Kidney (tissue), 22 donors: ENCODE measurements at places on chromosomes 2 and 18. TPM values are rescaled to one million over a fixed set of nuclear protein-coding genes. Genes with fewer than 3 reads are reported as not detected.

- peak; percentile 66 for DNase-seq
These were observed 6.7 kb downstream of the ORC4 start for GRCh38 chr2:148013876-148014275.

GRCh38 chr2:31231571-31232302 lies 2.2 kb upstream of the EHD3 start:
- DNase-seq: no peak

DNA sequence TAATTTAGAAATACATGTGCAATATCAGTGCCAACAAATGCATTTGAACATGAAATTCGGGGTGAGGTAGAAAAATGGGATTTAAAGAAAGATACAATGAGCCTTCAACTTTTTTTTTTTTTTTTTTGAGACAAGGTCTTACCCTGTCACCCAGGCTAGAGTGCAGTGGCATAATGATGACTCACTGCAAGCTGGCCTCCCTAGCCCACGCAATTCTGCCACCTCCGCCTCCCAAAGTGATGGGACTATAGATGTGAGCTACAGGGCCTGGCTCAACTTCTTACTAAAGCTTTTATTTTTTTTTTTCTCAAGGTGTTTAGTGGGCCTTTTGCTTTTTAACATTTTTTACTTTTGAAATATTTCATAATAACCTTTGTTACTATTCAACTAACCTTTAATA lies 365.6 kb downstream of the LRRTM4 start:
- DNase-seq: no peak

GRCh38 chr18:47968721-47969120 lies 38.3 kb upstream of the SMAD2 start:
- DNase-seq: no peak

DNA sequence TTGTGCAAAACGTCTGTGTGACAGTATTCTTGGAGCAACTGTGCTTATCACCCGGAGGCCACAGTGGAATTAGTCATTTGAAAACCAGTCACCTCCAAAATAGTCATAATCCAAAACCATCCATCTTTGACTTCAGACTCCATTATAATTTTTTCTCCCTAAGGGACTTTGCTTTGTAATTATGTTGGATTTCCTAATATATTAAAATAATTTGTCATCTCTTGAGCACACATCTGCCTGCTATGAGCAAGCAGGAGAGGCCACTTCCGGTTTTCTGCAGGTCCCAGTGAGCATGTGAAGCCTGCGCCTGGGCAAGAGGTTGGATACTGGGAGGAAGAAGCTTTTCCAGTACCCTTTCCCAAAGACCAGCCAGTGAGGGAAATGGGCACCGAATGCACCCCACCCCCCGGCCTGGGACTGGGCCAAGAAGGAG lies 57.7 kb downstream of the ODC1 start:
- no peak for DNase-seq

DNA sequence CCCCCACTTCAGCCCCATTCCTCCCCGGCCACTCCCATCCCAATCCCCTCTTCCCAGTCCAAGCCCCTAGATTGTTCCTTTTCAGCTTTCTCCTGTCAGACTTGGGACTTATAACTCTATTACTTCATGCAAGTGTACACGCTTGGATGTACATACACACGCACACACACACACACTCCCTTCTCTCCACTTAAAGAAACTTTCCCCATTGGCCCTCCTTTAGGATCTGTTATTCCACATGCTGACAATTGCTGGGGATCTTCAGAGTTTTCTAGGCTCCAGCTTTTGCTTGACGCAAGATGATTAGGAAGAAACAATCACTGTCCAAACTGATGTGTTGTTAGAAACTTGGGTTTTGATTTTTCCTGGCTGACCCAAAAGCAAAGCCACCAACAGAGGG lies 75.4 kb downstream of the CDK15 start:
- no peak for DNase-seq

GRCh38 chr2:65370387-65371073 lies 61.9 kb downstream of the SPRED2 start:
- no peak for DNase-seq

- DNase-seq: no peak
These were observed 86.1 kb upstream of the CTAGE1 start for GRCh38 chr18:22503803-22504202.

DNA sequence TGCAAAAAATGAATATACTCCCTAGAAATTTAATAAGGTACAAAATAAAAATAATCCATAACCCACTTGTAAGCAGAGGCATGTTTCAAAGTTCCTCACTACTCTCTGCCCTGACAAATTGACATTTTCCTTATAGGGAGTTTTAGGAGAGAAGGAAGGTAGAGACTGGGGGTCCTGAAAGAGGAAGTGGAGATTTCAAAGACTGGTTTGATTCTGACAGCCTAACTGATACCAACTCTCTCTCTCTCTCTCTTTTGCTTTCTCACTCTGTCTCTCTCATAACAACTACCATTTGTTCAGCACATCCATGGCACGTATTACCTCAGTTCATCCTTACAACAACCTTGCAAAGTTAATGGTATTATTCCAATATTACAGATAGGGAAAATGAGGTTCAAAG lies 18.6 kb downstream of the FZD7 start:
- no peak for DNase-seq

- no peak for DNase-seq
These were observed 26.4 kb downstream of the ASXL2 start for GRCh38 chr2:25851740-25852503.

DNA sequence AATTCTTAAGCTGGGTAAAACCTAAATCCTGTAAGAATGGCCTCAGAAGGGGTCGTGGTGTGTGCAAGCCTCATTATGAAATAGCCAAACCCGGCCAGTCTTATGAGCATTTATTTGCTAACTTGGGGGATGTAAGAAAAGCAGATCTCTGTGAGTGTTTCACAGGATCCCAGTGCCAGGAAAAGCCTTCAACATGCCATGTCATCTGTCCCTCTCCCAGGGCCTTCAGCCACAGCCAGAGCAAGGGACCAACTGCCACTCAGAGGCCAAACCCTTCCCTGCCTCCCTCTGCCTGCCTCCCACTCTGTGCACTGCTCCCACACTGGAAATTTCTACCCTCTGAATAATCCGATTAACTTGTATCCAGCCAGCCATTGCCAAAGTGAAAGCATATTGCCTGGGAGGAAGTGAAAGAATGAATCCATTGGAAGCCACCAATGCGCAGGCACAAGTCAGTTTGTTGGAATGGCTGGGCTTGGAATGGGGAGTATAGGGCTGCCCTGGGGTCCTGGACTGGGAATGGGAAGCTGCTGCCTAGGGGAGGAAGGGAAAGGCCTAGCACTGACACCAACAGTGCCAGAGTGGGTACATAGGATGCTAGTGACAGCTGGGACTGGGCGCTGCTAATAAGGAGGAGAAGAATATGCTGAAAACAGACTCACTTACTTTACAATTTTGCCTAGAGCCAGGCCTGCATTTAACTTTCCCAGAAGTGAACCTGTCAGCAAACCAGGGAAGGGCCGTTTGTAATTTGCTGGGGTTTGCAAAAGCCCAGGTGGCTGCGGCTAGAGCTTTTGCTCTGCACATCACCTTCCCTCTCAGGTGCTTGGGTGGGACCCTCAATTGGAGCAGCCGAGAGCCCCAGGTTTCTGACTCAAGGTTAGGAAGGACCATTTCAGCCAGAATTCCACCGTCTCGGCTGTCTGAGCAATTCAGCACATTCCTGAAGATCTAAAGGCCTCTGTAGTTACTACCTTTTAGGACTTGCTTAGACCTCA lies 146.6 kb upstream of the NCK2 start:
- DNase-seq: no peak

GRCh38 chr18:8959551-8960135 lies 142.9 kb upstream of the NDUFV2 start:
- no peak for DNase-seq

- DNase-seq: no peak
These were observed 185.8 kb upstream of the CNTNAP5 start for GRCh38 chr2:123839326-123839725.

GRCh38 chr2:210519594-210519993 lies 36.8 kb upstream of the CPS1 start:
- DNase-seq: no peak

DNA sequence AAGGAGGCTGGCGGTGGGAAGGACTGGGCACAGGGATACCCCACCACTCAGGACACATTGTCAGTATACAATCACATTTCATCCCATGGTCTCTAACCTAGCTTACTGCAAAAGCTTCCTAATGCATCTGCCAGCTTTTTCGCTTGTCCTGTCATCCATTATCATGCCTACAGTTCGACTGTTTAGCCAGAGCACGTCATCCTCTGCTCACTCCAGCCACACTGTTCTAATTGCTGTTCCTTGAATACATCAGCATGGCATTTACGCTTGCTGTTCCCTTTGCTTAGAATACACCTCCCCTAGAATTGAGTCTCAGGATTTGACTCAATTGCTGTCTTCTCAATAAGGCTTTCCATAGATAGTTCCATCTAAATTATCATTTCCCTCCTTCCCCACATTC lies 166.3 kb downstream of the CCDC148 start:
- DNase-seq: no peak

GRCh38 chr2:1607971-1608688 lies 136.2 kb downstream of the PXDN start:
- no peak for DNase-seq

- DNase-seq: no peak
These were observed 214.5 kb downstream of the TMEM182 start for GRCh38 chr2:102975996-102976975.

GRCh38 chr2:105180491-105180972 lies 61.0 kb upstream of the GPR45 start:
- DNase-seq: no peak

DNA sequence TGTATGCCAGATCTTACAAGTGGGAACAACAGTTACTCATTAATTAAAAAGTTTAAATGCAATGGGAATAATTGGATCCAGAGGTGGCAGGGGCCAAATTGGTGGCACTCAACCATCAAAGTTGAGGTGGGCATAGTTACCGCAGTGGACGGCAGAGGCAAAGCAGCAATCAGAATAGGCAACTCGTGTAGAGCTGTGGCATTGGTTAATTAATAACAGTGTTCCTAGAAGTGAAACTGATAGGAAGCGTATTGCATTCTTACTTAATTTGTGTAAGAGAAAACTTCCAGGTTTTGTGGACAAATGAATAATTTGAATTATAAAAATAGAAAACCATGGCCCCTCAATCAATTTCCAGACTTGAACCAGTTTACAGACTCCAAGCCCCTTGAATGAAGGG lies 1068.2 kb upstream of the ACVR2A start:
- DNase-seq: peak; percentile 0

DNA sequence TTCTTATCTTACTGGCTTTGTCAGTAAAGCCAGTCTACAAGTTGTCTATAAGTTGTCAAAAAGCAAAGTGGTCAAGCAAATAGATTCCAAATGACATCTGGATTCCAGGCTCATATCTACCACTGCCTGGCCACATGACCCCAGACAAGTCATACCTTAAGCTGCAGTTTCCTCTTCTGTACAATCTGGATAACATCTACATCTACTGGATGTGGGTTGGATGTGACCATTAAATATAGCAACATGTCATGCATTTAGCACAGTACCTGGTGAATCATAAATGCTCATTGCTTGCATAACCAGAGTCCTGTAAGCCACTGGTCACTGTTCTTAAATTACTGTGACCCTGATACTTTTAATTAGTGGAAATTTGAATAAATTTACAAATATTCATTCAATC lies 16.8 kb downstream of the COBLL1 start:
- no peak for DNase-seq

DNA sequence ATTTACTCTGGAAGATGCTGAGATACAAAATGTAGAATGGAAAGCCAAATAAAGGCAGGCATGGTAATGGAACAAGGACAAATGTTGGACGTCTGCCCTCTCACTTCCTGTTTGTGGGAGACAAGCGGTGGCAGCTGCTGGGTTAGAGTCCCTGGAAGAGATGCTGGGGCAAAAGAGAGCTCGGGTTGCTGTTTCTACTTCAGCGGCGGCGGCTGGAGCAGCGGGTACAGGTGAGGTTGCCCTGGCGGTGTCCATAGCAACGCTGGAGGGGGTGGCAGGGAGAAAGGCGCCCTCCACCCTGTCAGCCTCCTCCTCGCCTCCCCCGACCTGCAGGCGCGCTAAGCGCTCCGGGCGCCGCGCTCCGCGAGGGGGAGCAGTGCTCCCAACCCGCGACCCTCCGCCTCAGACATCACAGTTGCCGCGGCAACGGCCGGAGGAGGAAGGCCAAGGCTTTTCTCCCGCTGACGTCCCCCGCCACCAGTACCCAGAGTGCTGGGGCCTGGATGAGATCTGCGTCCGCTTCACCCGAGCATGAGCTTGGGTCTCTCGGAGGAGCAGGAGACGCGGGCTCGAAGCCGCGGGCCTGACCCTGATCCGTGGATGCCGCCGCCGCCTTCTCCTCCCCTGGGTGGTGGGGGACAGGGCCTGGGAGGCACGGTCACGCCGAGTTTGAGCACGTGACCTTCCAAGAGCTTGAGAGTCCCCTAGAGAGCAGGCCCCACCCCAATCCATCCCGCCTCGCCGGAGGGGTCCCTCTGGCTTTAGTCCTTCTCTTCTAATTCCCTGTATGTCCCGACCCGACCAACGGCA lies 65.6 kb downstream of the NOL4 start:
- peak; percentile 87 for DNase-seq

DNA sequence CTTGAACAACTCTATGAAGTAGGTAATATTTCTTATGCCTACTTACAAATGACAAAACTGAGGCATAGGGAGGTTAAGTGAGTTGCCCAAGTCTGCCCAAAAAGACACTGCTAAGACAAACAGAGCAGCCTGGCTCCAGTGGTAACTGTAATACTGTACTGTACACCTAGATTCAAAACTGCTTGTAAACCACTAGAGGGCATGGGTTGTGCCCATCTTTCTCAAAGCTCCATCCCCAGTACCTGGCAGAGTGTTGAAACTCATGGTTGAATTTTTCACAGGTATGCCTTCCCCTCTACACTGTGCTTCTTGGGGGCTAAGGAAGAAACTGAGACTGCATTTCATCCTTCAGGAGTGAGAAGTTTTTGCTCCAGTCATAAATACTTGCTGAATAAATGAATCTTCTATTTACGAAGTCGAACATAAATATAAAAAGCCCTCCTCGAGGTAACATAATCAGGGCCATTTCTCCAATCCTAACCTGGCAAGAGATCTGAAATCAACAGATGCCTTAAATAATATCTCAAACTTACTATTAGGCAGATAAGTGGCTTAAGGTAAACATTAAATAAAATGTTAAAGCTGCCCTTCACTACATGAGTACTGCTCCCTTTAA lies 2.0 kb downstream of the PPP4R1 start:
- peak; percentile 70 for DNase-seq

NOSTRIN gene
- polyA plus RNA-seq: 41.8 TPM

KCNG3 gene
- 0.19 TPM for polyA plus RNA-seq

ZNF396 gene
- polyA plus RNA-seq: 4.7 TPM

FAM124B gene
- 0.90 TPM for polyA plus RNA-seq

PCARE gene
- 1.3 TPM for polyA plus RNA-seq

TRAF3IP1 gene
- 6.4 TPM for polyA plus RNA-seq

CCDC141 gene
- polyA plus RNA-seq: not detected

MBP gene
- 15.1 TPM for polyA plus RNA-seq

CPO gene
- polyA plus RNA-seq: 0.90 TPM

SULT1C4 gene
- 7.1 TPM for polyA plus RNA-seq

HOXD12 gene
- not detected for polyA plus RNA-seq

UPP2 gene
- polyA plus RNA-seq: 20.9 TPM

SP140 gene
- 0.52 TPM for polyA plus RNA-seq

PLB1 gene
- 0.95 TPM for polyA plus RNA-seq

DPYSL5 gene
- polyA plus RNA-seq: not detected

GATA6 gene
- 1.7 TPM for polyA plus RNA-seq
